Astrocyte (in vitro differentiated cells and primary cell): ENCODE measurements at places on chromosomes 5 and 9. TPM values are rescaled to one million over a fixed set of nuclear protein-coding genes. Genes with fewer than 3 reads are reported as not detected.
A peak's percentile ranks its signal among the peaks of the same experiment; 100 is the strongest.

CANX gene
- 792 and 828 TPM in 2 replicates for total RNA-seq

GRCh38 chr9:114258866-114259797 is 63.8 kb upstream of the ORM1 start:
- no peak for DNase-seq
- no peak overlapping the region for H3K4me3 ChIP-seq
- H3K27me3 ChIP-seq: no peaks in the 10 kb centered on the region
- H3K27ac ChIP-seq: no peak overlapping the region
- no peaks in the 10 kb centered on the region for H3K36me3 ChIP-seq
- no peaks in the 10 kb centered on the region for H3K4me1 ChIP-seq

- no peaks in the 10 kb centered on the region for H3K27me3 ChIP-seq
- DNase-seq: no peak
- H3K4me1 ChIP-seq: peaks cover 29% of the 10 kb centered on the region
- H3K4me3 ChIP-seq: no peak overlapping the region
- H3K27ac ChIP-seq: no peak overlapping the region
Measured at GRCh38 chr5:16929831-16930230, 6.3 kb downstream of the MYO10 start.

- H3K27ac ChIP-seq: peak within 1 kb of the TSS; percentile 82
- H3K4me1 ChIP-seq: peaks cover 6% of the 10 kb centered on the region
- H3K36me3 ChIP-seq: no peaks in the 10 kb centered on the region
- H3K4me3 ChIP-seq: peak within 1 kb of the TSS; percentile 89
Measured at GRCh38 chr5:15499528-15500324, at the start of gene FBXL7. Gene FBXL7, plus strand, starts transcription at chr5:15500180.
